Renal cortex interstitium (tissue), 15 donors: ENCODE measurements at places on chromosomes 5 and 9. TPM values are rescaled to one million over a fixed set of nuclear protein-coding genes. Genes with fewer than 3 reads are reported as not detected.
A peak's percentile ranks its signal among the peaks of the same experiment; 100 is the strongest.

DNAJA1 gene
- 274 TPM for polyA plus RNA-seq

HMCN2 gene
- 0.76 TPM for polyA plus RNA-seq

CRB2 gene
- polyA plus RNA-seq: 30.0 TPM

DNA sequence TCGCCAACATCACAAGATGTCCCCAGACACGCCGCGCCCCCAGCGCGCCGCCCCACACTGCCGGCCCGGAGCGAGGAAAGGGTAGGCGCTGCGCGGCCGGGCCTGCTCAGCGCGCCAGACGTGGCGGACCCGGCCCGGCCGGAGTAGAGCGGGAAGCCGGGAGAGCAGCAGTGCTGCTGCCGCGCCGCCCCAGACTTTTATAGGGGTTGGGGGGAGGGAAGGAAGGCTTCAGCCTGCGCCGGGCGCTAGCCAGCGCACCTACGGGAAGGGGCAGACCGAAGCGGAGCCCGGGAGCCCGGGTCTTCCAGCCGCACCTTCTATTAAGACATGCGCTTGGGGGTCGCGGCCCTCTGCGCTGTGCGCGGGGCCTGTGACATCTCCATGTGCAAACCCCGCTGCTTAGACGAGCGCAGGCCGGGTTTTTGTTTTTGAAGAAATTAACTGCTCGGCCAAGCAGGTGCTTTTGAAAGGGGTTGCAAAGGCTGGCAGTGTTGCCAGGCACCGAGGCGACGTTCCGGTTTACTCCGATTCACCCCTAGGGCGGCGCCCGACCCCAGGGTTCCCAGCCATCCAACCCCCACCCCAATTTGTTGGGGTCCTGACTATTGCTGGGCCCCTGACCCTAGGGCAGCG lies 353 bp upstream of the PAX5 start:
- DNase-seq: no peak

- no peak for DNase-seq
Observed at GRCh38 chr9:107292821-107293542, 9.9 kb downstream of the RAD23B start.

GRCh38 chr5:158843305-158843704 lies 256.4 kb downstream of the EBF1 start:
- DNase-seq: no peak

DNA sequence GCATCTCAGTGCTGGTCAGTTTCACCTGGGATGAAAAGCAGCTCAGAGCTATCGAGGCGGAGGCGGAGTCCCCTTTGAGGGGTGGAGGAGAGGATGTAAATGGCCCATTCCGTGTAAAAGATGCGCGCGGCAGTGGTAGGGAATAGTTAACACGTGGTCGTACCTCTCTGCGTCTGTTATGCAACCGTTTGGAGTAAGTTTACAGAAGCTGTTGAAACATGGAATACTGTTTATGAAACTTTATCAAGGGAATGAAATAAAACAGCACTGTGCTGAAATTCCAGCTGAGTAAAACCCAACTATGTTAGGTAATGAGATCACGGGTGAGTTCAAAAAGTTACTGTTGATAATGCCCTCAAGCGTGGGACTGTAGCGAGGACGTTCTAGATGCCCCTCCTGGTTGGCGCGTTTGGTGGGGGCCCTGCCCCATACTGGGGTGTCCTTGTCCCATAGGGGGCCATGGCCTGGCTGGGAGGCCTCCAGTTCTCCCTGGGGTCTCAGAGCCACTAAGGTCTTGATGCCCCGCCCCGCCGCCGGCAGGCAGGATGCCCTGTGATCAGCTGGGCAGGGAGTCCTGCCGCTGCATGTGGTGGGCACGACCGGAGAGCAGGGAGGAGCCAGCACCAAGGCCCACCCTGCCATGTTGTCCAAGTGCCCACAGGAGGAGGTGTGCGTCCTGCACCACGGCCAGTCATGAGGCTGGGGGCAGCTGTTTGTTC lies 90.9 kb downstream of the COL5A1 start:
- no peak for DNase-seq

DNA sequence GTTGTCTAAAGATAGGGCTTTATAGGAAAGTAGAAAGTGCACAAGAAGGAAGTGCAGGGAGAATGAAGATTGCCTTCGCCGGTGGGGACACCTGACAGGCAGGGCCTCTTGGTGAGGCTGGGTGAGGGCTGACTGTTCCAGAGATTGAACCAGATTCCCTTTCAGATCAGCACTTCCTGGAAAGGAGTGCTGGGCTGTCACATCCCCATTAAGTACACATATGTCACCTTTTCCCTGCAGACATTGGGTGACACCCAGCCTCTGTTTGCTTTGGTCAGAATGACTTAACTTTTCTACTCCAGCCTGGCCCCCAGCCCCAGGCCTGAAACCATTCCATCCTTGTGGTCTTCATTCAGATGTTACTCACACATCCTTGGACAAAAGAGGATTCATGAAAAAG lies 7.4 kb upstream of the SHROOM1 start:
- DNase-seq: no peak

DNA sequence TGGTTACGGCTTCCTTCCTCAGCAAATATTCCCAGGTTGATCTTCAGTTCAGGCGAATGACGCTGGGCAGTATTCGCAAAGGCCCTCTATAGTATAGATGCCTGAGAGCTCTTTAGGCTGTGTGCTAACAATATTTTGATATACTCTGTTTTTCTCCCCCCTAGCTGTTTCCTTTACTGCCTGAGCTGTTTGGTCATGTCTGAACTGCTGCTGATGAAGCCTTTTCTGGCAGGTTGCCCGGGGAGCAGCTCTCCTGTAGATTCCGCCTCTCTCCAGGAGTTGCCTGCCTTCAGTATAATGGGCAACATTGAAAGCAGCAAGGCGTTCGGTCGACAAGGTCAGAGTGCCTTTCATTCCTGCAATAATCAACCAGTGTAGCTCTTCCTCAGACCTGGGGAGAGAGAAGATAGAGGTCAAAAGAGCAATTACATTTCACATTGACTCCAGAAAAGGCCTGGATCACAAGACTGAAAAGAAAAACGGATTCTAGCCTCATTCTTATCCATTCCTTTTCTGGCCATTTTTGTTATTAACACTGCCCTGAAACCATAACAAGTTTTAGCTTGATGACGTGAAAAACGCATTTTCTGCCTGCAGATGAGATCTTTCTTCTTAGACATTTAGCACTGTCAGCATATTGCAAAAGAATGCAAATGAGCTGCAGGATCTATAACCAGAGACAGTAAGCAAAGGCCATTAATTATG lies 60.1 kb upstream of the ZNF608 start:
- DNase-seq: peak; percentile 76

DNA sequence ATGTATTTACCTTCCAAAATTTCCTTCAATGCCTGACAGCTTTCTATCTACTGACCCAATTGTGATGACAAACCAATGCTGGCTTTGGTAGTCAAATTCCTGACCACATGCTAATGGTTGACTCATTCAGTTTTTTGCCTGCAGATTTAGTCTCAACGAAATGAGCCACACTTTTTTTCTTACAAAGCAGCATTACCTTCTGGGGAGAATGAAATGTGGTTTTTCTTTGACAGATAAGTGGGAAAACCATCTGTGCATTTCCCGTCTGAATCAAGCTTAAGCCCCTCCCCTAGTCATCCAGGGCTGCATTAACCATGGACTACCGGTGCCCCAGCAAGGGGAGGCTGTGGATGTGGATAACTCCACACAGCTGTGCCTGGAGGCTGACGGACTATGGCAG lies 99.6 kb upstream of the TAF11L2 start:
- DNase-seq: no peak

GRCh38 chr5:151740336-151740942 lies 18.0 kb downstream of the ATOX1 start:
- no peak for DNase-seq
